ENCODE measurements at places on chromosomes 3 and 15.

GRCh38 chr3:148332509-148332908 is 365.2 kb upstream of the AGTR1 start:
- DNase-seq, result no peak

GRCh38 chr3:106728315-106729098 is 648.7 kb upstream of the CCDC54 start:
- DNase-seq, result no peak

- DNase-seq, result no peak
Observed at GRCh38 chr3:18660059-18660458, 234.9 kb upstream of the SATB1 start.

GRCh38 chr3:186909078-186909853 is 21.1 kb upstream of the ST6GAL1 start:
- DNase-seq, result no peak

GRCh38 chr3:29478611-29479010 is 197.7 kb downstream of the RBMS3 start:
- DNase-seq, result no peak

- no peak for DNase-seq
Observed at GRCh38 chr3:145191543-145191942, 969.4 kb downstream of the PLOD2 start.

DNA sequence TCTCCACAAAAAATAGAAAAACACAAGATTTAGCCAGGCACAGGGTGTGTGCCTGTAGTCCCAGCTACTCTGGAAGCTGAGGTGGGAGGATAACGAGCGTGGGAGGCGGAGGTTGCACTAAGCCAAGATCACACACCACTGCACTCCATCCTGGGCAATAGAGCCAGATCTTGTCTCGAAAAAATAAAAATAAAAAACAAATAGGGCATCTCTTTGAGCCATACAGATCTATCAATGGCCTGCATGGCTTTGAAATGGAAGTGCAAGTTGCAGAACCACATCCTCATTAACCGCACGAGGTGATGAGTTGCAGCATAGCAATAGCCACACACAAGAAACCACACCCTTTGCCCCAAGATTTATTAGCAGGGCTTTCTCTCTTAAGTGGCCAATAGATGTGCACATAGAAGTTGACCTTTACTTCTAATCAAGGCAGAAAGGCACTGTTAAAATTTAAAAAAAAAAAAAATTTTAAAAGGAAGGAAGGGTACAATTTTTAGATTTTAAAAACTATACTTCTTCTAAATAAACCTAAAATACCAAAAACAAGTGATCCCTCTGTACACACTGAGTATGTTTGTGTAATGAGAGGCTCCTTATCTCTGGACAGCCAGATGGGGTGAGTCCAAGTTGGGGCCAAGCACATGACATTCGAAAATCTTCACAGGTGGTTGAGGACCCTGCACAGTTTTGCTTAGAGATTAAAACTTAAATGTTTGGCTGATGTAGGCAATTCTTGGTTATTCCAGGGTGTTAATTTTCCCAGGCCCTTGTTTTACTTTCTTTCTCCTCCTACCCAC is 53.4 kb downstream of the FILIP1L start:
- no peak for DNase-seq

- DNase-seq, result no peak
Observed at GRCh38 chr3:176769547-176770190, 427.6 kb downstream of the TBL1XR1 start.

- DNase-seq, result no peak
Observed at GRCh38 chr3:65971293-65972252, 67.1 kb downstream of the MAGI1 start.

DNA sequence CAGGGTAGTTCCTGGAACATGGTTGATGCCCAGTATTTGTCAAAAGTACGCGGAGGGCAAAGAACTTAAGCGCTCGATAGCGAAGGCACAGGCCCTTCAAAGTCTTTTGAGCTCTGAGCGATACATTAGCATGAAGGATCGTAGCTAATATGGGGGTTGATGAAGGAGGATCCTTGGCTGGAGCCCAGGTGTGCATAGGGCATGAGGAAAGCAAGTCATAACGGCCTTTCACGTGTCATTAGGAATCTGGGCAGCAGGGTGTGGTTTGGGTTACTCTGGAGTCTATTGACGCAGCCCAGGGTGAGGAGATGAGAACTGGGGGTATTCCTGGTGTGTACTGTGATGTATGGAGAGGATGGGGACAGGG is 31.7 kb downstream of the SPINK8 start:
- no peak for DNase-seq

- DNase-seq, result no peak
Observed at GRCh38 chr3:156918746-156919145, 92.6 kb downstream of the LEKR1 start.

DNA sequence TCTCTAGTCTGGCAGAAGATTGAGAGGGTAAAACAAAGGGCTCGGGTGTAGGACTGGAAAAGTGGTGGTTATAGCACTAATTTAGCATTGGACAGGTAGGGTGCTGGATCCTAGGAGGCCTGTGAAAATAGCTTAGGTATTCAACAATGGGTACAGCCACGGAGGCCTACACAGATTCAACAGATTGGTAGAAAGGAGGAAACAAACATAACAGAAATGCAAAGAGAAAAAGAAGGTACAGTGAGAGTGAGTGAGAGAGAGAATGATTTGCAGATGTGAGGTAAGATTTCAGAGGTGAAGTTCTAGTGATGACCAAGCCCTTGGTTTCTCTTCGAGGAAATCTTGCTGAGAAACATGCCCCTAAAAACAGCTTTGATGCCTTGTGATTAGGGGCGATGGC is 37.9 kb downstream of the ADIPOQ start:
- DNase-seq, result no peak

DNA sequence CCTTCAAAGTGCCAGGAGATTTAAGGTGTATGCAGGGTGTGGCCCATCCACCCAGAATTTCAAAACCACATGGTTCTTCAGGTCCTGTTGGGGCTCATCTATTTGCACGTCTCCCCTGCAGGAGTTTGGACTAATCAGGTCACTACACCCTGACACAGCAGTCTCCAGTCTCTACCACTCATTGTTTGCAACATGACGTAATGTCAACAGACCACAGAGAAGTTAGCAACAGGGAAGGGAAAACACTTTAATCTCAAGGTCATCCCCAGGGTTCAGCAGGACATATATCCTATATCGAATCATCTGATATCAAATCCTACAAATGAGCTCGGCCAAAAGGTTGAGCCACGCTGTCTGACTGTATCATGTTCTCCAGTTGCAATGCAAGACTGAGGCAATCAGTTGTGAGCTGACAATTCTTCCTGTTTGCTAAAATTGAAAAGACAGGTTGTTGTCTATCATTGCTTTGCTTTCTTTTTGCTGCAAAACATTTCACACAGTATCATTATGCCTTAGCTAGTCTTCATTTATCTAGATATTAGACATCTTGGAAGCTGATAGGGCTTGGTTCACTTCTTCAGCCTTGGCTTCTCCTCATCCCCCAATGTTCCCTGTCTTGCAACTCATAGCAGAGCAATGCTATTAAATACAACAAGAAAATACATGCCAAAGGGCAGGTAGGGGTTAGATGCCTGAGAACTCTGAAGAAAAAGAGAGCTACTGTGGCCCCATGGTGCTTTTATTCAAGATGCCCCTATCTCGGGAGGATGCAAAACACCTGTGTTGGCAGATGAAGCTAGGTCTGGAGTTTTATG is 13.4 kb upstream of the LEKR1 start:
- DNase-seq, result no peak

DNA sequence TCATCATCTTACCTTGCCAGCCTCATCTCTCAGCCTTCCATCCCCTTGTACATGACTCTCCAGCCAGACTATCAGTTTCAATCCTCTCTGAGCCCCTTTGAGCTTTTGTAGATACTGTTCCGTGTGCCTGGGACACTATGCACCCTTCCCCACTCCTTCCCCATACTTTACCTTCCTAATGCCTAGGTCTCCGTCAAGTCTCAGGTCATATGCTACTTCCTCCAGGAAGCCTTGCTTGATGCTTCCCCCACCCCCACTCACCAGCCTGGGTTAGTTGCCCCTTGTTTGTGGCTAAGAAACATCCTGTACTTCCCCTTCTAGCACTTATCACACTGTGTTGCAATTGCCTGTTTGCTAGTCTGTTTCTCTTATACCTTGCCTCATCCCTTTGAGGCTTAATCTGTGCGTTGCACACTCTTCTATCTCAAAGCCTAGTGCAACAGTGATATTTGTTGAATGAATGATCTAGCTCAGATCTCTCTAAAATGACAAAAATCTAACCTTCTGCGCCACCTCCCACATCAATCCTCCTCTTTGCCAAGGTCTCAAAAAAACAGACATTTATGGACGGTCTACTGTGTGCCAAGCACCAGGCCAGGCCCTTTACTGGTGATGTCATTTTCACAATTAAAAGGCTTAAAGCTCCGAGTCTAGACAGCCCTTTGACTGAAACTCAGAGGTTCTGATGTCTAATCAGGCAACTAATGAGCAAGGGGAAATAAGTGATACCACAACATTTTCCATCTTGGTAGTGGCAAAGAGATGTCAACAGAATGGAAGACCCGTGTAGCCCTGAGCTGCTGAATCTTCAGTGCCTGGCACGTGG is 6.5 kb upstream of the USP3 start:
- no peak for DNase-seq

GRCh38 chr15:48221885-48222284 is 15.8 kb downstream of the SLC12A1 start:
- no peak for DNase-seq

- DNase-seq, result peak; percentile 15
Observed at GRCh38 chr15:34799149-34800101, 4.1 kb upstream of the ACTC1 start.

DNA sequence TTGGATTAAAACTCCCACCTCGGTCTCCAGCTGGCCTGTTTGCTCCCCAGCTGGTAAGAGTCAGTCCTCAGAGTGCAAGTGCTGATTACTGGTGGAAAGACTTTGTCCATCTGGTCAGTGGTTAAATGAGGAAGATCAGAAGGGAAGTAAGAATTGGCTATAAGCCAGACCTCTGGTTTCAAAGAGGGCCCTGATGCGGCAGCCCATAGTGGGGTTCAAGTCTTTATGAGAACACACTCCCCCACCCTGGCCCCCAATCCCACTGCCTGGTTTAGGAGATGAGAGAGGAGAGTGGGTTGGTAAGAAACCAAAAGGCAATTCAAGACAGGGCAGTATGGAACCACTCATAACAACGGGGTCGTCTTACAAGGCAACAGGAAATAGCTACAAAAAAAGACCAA is 65.0 kb downstream of the FRMD4B start:
- DNase-seq, result no peak

DNA sequence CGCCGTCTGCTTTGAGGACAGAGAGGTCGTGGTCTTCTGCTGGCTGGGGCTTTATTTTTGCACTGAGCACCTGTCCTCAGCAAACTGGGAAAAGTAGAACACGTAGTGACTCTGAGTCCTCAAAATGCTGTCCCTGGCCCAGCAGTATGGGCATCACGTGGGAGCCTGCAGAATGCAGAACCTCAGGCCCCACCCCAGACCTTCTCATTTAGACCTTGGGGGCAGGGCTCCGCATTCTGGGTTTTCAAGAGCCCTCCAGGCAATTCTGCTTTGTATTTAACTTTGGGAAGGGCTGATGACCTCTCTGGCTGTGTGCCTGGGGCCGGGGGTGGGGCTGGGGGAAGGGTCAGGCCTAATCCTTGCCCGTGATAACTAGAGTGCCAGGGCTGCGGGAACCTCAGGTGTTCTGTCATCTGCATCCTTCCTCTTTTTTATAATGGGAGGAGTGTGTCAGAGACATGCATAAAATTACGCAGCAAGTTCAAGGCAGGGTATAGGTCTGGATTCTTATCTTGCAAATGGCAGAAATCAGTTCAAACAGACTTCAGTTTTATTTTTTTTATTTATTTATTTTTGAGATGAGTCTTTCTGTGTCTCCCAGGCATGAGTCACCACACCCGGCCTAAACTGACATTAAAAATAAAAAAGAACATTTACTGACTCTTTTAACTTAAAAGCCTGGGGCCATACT is 11.1 kb downstream of the SLC6A6 start:
- DNase-seq, result no peak

GRCh38 chr3:50503504-50504342 is at the start of gene CACNA2D2:
CACNA2D2 (minus strand) TSS chr3:50503634; CDS start chr3:50503423, 211 bp downstream.
- peak; percentile 83 for DNase-seq

GRCh38 chr3:71505767-71506350 is 77.7 kb downstream of the FOXP1 start:
- DNase-seq, result no peak

- no peak for DNase-seq
Observed at GRCh38 chr3:153319705-153320554, 157.9 kb downstream of the RAP2B start.

- no peak for DNase-seq
Observed at GRCh38 chr3:65617787-65618186, 420.9 kb downstream of the MAGI1 start.

- no peak for DNase-seq
Observed at GRCh38 chr3:184911570-184911969, 99.6 kb downstream of the VPS8 start.

DNA sequence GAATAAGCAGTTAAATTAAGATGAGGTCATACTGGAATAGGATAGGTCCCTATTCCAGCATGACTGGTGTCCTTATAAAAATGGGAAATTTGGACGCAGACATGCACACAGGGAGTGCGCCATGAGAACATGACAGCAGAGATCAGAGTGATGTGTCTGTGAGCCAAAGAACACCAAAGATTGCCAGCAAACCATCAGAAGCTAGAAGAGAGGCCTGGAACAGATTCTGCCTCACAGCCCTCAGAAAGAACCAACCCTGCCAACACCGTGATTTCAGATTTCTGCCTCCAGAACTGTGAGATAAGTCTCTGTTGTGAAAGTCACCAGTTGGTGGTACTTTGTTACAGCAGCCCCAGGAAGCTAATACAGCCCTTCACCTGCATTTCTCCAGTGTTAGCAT is 34.7 kb downstream of the EPHB1 start:
- DNase-seq, result no peak

DNA sequence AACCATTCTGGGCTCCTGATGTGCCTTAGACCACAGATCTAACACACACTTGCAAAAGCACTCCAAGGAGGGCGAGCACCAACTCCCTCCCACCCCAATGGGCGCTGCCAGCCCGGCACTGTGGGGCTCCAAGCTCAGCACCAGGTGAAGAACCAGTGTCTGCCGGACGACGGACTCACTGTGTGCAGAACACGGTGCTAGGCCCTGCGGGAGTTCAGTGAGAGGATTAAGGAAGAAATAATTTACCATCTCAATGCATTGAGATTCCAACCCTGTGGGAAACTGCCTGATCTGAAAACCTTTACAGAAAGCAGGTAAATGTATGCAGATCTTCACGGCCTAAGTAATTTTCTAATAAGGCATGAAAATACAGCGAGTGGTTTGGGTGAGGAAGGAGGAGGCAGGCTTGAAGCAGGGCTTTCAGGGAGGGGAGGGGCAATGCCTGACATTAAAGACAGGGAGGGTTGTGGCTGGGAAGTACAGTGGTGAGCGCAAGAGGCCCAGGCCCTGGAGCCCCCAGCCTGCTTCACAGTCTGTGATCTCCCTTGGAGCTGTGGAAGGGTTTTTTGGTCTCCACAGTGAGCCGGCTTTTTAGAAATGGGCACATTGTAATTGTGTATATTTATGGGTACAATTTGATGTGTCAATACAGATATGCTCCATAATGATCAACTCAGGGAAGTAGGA is 35.6 kb upstream of the CHRNB4 start:
- DNase-seq, result no peak

- DNase-seq, result no peak
Observed at GRCh38 chr3:60176614-60177013, 1074.6 kb downstream of the FHIT start.

- DNase-seq, result peak; percentile 54
Observed at GRCh38 chr15:46080016-46080415, 445.2 kb downstream of the SQOR start.

GRCh38 chr3:162262129-162262528 is 765.5 kb downstream of the OTOL1 start:
- no peak for DNase-seq

All from nephron progenitor cell (in vitro differentiated cells).